ENCODE measurements at places on chromosomes 2 and 18.

DNA sequence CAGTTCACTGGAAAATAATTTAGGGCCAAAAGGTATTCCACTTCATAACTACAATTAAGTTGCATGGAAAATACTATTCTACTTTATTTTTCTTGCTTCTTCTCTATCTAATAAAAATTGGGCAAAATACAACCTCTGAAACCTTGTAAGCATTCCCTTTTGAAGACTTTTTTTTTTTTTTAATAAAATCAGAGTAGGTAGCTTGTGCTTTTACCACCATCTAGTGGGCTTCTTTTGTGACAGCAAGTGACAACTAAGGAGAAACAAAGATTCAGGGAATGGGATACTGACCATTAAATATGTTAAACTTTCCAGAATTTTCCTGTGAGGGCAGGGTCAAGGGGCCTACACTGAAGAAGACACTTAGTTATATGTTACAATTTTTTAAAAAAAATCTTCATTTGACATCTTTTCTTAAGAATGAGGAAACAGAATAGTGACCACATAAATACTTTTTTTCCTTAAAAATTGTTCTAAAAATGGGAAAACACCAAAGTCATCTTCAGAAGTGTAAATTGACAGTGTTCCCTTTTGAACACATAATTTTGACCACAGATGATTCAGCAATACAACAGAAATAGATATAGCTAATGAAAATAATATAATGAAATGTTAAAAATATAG, 1183.2 kb upstream of the ACVR2A start:
- no peak for DNase-seq

GRCh38 chr2:48530033-48530811, at the start of gene STON1:
Gene STON1 (plus strand): TSS chr2:48530154. CDS start chr2:48580634, 50,480 bp downstream.
- DNase-seq, result peak; percentile 40

- DNase-seq, result no peak
These were observed 180.0 kb downstream of the NAPG start for GRCh38 chr18:10705786-10706185.

DNA sequence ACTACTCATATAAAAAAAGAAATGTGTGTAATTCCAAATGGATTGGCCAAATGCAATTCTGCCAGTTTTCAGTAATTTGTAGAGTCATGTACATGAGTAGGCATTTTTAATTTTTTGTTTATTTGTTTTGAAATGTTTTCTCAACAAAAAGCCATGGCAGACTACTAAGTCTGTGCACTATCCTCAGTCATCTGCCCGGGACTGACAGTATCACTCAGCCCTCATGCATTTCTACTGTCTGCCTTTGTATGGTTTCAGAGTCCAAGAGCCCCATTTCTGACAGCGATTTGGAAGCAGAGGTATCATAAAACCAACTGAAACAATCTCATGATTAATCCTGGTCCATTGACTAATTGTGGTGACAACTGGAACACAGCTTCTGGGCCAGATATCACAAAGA, 109.9 kb upstream of the NYAP2 start:
- no peak for DNase-seq

DNA sequence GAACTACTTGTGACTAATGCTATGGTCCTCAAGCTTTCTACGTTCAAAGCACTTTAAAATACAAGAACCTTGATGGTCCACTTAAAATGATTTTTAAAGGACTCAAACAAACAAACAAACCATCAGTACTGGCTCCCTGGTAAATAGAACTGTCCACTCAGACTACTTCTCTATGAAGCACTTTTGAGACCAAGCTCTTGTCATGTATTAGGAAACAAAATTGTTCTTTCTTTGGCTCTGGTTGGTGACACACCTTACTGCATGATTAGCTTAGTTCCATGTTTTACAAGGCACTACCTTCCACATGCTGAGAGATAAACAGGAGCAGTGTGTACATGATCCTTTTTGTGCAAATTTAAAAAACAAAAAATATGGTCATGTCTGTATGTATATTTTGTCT, 19.7 kb downstream of the DARS1 start:
- DNase-seq, result no peak

DNA sequence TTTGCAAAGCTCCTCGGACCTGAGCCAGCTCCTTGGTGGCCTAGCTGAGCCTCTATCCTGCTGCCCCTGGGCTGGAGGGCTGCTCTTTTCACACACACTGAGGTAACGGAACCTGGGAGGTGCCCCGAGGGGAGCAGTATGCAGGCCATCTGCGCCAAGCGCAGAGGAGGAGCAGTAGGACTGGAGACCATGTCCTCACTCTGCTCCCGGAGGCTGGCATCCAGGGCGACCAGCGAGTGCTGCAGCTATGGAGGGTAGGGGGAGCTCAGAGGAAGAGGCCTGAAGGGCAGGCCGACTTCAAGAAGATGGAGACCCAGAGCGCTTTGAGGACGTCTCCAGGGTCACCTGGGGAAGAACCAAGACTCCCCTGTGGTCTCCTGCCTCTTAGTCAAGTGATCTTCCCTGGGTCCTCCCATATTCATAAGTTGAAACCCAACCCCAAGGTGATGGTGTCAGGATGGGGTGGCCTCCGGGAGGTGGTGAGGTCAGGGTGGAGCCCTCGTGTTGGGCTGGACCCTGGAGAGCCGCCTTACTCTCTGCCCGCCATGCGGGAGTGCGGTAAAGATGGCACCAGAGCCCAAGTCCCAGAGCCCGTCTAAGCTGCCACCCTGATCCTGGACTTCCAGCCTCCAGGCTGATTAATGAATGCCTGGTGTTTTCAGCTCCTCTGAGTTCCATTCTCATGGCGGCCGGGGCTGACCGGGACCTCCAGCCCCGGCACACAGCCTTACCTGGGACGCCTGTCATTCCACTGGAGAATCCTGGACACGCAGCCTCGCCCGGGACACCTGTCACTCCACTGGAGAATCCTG, 160.7 kb downstream of the NDUFA10 start:
- no peak for DNase-seq

DNA sequence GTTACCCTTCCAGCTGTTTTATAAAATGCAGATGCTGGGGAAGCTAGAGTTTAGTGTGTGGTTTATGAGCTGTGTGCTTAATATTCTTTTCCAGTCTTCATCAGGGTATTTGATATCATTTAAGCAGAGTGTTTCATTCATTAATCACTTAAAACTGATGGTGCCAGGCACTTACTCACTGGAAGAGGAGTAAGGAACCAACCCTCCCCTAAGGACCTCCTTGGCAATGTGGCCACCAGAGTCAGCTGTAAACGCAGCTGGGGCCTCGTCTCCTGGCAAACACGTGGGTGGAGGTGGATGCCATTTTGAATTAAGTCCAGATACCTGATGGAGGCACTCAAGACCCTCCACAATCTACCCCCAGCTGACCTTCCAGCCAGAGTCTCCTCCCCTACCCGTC, 331.6 kb downstream of the CLIP4 start:
- no peak for DNase-seq

DNA sequence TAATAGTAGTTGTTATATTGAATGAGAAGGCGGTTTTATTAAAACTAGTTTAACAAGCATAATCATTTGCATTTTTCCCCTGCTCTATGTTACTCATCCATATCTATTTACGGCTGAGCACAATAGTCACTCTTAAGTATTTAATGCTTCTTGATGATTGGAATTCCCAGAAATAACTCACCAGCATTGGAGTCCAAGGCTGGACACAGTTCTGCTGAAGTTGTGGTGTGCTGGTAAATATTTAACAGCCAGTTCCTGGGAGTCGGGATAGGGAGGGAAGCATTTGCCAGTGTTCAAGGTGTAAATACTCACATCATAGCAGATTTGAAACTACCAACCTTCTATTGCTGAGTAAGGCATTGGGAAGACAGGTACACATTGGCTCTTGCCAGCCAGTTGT, 315.1 kb downstream of the MTX2 start:
- peak; percentile 33 for DNase-seq
